ENCODE measurements at places on chromosomes 3 and 15.

GRCh38 chr15:99143242-99143641 is 38.4 kb downstream of the SYNM start:
- DNase-seq, result no peak

- DNase-seq, result no peak
These were observed 55.8 kb downstream of the TRIM71 start for GRCh38 chr3:32873531-32874130.

DNA sequence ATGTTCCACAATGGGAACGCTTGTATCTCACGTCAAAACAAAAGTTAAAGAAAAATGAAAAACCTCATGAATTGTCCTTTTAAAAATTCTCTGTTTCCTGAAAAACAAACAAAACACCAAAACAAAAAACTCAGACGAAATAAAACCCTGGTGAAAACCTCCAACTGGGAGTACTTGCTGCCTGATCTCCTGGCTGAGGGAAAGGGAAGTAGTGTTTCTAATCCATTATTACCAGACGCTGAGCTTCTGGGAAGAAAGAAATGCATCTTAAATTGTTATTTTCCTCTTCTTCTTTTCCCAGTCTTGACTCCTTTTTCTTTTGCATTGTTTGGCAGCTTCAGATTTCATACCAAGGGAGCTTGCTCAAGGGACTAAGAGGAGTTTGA is 243.2 kb upstream of the RGMA start:
- DNase-seq, result no peak

GRCh38 chr15:30650012-30650929 is 24.3 kb downstream of the ARHGAP11B start:
- no peak for DNase-seq

DNA sequence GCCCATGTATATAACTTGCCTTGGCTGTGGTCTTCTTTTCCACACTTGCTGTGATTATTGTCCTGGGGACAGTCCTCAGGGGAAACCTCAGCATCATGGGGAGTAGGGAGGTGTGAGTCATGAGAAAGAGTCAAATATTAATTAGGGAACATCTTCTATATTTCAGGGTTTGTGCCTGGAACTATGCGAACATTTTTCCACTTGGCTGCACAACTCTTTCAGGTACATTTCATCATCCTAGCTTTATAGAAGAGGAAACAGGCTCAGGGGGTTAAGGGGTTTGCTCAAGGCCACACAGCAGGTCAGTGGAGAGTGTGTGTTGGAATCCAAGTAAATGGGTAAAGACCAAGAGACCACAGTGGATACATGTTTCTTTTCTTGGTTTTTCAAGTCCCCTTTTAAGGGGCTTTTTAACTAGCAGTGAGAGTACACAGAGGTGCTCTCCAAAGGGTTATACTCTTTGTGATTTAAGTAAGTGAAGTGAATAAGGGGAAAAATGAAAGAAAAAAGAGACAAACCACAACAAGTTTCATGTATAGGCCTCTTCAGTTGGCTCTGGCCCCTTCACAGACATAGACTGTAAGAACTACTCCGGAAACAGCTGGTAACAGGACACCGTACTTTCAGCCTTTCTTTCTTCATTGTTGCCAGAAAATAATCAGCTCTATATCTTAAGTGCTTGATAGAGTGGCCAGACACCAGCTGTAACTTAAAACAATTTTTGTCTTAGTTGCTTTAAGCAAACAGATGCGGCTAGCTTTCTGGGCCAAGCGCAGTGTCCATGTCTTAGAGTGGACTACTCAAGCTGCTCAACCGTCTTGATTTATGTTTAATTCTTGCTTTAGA is 64.6 kb downstream of the EEFSEC start:
- peak; percentile 31 for DNase-seq

- DNase-seq, result no peak
These were observed 237.7 kb downstream of the AGBL1 start for GRCh38 chr15:86317384-86317740.

GRCh38 chr3:32203854-32204253 is 34.6 kb upstream of the CMTM8 start:
- DNase-seq, result no peak

DNA sequence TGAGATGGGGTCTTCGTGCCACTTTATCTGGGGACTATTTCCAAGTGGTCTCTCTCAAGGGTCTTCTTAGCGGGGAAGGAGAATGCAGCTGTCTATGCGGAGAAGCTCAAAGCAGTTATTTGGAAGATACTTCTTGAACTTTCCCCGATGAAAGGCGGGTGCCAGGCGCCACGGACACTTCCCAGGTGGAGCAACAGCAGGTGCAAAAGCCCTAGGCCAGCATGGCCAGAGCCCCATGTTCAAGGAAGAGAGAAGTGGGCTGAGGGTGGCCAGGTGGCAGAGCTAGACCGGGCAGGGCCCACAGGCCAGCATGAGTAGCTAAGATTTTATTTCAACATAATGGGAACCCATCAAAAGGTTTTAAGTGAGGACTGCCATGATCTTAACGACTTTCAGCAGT is 232.8 kb downstream of the PDZRN3 start:
- no peak for DNase-seq

GRCh38 chr15:66161575-66162118 is 91.9 kb downstream of the MEGF11 start:
- DNase-seq, result no peak

All from fibroblast of skin of left biceps (primary cell).